Stimulated activated CD4-positive, alpha-beta T cell treated with anti-CD3 and anti-CD28 coated beads, TNF-alpha, amount 100 ng/mL, for 4 hours (primary cell): ENCODE measurements at places on chromosomes 1 and 21.

DNA sequence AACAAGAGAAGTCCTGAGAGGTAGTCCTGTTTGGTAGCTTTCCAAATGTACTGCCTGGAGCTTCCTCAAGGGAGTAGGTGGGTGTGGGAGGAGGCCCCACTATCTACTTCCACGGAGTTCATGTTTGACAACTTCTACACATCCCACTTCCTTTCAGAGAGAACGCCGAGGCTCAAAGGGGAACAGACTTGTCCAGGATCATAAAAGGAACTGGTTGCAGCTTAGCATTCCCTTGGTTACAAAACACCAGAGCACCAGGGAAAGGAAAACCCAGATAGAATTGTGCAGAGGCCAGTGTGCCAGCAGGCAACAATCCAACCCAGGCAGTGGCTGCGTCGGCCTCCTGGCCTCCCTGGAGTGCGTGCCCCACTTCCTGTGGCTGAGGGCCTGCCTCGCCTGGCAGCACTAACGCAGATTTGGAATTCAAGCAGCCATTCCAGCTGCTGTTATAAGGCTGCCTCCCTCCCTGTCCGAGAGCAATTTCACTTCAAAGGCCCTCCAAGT, 4.2 kb upstream of the RAP1GAP start:
- no peak for DNase-seq

- DNase-seq = no peak
Measured at GRCh38 chr1:36771240-36771639, 263.1 kb downstream of the GRIK3 start.

- no peak for DNase-seq
Measured at GRCh38 chr1:94156096-94156625, 35.2 kb upstream of the ABCA4 start.

- no peak for DNase-seq
Measured at GRCh38 chr1:22527122-22527521, 36.2 kb upstream of the EPHA8 start.

DNA sequence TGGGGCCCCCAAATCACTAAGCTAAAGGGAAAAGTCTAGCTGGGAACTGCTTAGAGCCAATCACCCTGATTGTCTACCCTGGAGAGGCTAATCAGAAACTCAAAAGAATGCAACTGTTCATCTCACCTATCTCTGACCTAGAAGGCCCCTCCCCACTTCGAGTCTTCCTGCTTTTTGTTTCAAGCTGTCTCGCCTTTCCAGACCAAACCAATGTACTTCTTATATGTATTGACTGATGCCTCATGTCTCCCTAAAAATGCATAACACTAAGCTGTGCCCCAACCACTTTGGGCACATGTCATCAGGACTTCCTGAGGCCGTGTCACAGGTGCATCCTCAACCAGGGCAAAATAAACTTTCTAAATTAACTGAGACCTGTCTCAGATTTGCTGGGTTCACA, 209.5 kb downstream of the APP start:
- DNase-seq = no peak

GRCh38 chr1:154994269-154994587, 842 bp downstream of the LENEP start:
- no peak for DNase-seq

DNA sequence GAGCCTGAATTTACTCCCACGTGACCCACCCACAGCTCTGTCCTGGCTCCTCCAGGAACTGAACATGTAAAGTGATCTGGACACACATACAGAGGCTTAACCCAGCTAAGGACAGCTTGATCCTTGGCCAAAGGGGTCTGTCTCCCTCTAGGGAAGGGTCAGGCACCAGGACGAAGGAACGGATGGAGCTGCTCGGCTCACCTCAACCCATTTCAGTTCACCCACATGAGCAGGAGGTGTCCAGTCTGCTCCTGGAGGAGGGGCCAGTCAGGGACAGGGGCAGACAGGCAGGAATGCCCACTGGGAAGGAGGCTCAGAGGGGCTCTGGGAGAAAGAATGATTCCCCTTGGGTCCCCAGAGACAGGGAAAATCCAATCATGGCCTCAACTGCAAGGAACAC, 567.2 kb downstream of the PTPRU start:
- DNase-seq = no peak

DNA sequence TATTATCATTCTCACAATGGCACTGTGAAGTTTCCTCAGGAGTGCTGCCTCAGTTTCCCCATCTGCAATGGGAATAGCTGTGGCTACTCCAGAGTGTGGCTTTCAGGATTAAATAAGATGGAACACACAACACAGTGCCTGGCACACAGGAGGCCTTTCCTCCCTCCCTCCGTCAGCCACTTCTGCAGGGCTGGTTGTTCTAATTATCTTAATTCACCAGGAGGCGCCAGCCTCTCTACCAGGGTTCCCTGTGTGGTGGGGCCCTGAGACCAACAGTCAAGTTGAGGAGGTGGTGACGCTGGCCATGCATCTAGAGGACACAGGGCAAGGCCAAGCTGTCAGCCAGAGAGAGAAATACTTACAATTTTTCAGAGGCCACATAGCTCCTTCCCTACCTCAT, 6.3 kb upstream of the FOXO6 start:
- DNase-seq = no peak

- DNase-seq = no peak
Measured at GRCh38 chr1:167905182-167905581, 8.8 kb downstream of the ADCY10 start.

GRCh38 chr1:76543495-76543894, 323.8 kb upstream of the ST6GALNAC5 start:
- no peak for DNase-seq

DNA sequence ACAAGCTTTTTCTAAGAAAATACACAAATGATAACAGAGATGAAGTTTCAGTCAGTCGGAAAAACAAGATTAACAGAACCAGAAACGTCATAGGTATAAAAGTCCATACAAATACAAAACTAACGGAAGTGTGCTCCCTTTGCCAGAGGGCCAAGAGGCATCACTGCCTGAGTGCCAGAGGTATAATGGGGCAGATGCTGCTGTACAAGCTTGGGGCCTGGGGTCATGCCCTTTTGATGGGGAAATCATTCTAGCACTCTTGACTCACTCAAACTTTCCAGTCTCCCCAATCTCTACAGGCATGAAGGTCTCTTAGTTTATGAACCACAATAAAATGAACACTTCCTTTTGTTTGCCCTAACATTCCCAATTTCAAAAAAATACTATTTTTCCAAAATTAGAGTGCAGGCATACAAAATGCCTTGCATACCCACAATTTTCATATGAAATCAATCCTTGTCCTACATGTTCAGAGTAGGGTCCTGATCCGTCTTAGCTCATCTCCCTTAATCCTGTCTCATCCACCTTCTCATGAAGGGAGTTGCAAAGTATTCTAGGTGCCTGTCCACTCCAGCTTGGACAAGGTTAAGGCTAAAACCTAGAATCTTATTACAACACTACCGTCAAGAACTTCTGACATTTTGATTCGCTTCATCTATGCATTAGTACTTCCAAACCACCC, 1.5 kb downstream of the RPL22 start:
- DNase-seq = no peak

- no peak for DNase-seq
Measured at GRCh38 chr1:170303034-170303433, 157.3 kb downstream of the NTMT2 start.

DNA sequence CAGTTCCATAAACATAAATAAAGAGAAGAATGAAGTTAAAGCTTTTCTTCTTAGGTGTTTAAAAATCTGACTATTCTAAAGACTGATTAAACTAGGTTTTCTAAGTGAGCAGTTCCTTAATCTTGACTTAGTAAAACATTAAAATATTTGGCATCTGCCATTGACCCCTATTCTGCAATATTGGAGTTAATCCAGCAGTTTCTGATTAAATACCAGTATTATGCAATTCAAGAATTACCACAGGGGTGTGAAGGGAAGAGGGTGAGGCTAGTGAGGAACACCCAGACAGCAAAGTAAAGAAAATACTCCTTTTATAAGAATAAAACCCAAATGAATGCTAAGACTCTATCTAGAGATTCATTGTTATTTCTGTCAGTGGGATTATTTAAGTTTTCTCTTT, 40.9 kb downstream of the CLIC4 start:
- no peak for DNase-seq

DNA sequence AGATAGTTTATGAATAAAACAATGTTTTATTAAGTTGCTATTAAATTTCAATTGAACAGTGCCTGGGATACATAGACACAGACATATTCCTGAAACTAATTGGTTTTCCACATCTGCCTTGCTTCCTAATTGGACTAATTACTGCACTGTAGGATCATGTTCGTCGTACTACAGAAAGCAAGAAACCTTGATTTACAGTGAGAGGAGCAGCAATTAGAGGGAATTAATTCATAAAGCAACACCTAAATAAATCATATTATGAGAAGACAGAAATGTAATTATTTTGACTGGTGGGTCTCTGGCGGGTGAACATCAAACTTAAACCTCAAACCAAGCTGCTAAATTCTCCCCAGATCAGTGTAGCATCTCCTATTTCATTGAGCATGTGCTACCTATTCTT, 124.6 kb upstream of the CAMK1G start:
- no peak for DNase-seq

GRCh38 chr1:170556917-170557316, 25.0 kb downstream of the GORAB start:
- DNase-seq = no peak

GRCh38 chr1:162185314-162186025, 116.0 kb downstream of the NOS1AP start:
- DNase-seq = no peak

- DNase-seq = no peak
Measured at GRCh38 chr1:7045897-7046296, 260.6 kb downstream of the CAMTA1 start.

DNA sequence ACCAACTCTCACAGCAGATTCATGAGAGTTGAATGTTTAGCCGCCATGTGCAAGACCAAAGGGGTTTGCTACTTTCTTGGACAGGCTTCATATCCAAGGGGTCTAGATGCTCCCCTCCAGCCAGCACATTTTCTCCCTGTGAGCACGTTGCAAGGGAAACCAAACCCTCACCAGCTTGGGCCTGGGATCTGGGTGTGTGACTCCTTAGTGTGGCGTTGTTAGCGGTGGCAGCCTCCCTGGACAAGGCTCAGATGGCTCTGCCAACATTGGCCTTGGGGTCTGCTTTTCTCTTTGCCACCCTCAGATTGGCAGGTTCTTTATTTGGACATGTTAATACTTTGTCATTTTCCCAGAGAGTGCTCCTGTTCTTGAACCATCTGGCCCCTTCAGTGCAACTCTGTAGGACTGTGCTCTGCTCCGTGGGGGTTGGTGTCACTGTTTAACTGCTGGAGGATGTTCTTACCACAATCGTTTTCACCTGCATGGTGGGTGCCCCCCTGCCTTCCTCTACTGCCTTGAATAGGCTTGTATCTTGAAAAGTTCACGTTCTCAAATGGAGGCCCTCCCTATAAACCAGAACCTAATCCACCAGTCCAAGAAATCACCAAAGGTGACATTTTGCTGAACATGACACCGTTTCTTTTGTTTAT, 13.4 kb downstream of the ABCG1 start:
- DNase-seq = no peak

DNA sequence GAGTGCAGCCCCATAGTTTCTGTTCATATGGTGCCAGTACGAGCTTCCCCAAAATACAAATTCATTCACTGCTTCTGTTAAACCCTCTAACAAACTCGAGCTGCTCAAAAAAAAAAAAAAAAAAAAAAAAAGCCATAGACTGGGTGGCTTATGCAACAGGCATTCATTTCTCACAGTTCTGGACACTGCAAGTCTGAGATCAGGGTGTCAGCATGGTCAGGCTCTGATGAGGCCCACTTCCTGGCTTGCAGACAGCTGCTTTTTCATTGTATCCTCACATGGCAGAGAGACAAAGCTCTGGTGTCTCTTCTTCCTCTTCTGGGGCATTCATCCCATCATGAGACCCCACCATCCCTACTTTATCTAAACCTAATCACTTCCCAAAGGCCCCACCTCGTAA, 121.6 kb downstream of the PTBP2 start:
- no peak for DNase-seq

GRCh38 chr1:196655071-196655470, 3.2 kb downstream of the CFH start:
- DNase-seq = no peak

DNA sequence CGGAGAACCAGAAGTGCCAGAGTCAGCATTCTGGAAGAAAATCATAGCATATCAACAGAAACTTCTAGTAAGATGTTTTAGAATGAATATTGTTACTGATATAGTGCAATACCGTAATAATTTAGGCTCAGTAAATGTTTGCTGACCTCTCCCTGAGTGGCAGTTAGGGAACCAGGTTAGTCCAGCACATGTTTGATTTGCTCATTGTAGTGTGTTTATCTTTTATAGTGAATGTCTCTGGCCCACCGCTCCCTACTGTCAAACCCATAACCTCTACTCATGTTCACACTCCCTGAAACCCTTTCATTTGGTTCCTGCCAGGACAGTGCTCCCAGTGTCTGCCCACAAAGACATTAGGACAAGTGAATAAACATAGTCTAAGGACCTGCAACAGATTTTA, 102.7 kb downstream of the ZP4 start:
- no peak for DNase-seq

GRCh38 chr21:26847921-26848320, 2.7 kb upstream of the ADAMTS1 start:
- DNase-seq = no peak
